Non-pigmented ciliary epithelial cell (primary cell): ENCODE measurements at places on chromosomes 7 and 10.
A peak's percentile ranks its signal among the peaks of the same experiment; 100 is the strongest.

GRCh38 chr7:49523870-49524269, 249.6 kb upstream of the VWC2 start:
- DNase-seq = no peak

- no peak for DNase-seq
Measured at GRCh38 chr10:182441-183201, 47.4 kb downstream of the ZMYND11 start.

- DNase-seq = no peak
Measured at GRCh38 chr7:30148951-30149459, 14.2 kb downstream of the MTURN start.

- no peak for DNase-seq
Measured at GRCh38 chr10:70462349-70462984, 16.1 kb upstream of the PALD1 start.

- DNase-seq = no peak
Measured at GRCh38 chr10:61682323-61682722, 19.6 kb downstream of the CABCOCO1 start.

- peak; percentile 3 for DNase-seq
Measured at GRCh38 chr10:78717200-78717599, 351.6 kb upstream of the ZMIZ1 start.

DNA sequence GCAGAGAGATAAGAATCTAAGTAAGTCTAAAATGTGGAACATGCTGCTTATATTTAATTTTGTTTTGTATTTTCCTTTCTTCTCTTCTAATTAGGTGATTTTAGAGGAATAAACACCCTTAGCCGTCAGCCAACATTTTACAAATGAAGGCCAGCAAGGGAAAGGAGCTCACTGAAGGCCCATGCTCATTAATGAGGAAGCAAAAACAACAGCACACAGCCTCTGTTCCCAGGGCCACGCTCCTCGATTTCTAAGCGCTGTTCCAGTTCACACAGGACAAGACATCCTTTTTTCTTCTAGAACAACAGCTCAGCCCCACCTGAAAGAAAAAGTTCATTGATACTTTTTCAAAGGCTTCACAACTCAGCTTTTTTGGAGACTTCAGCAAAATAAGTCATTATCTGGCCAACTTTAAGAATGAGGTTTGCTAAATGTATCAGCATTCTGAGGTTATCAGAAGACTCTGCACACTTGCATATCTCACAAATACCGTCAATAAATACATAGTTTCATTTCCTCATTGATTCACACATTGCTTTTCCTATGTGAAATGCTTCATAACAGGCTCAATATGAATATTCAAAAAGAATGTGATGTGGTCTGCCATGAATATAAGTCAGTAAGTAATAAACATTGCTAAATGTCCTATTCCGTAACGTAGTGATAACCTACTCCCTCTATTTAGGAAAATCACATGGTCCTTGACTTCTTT, 34.8 kb upstream of the SFMBT2 start:
- no peak for DNase-seq

GRCh38 chr10:96906864-96907263, 74.8 kb downstream of the LCOR start:
- DNase-seq = no peak

DNA sequence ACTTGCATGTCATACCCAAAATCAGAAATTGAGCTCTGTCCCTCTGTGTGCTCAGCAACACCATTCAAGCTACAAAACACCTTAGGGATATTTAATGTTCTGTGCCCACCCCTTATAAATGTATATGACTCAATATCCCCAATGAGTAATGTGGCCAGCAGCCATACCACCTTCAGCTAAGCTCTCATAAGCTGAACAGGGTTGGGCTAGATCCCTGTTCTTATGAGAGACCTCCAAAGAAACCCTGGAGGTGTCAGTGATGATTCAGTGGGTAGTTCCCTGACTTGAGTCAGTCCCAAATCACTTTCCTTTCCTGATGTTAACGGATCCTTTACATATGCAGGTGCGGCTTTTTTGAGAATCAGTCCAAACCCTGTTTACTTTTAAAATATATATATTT, 253.8 kb downstream of the CREB5 start:
- no peak for DNase-seq

- DNase-seq = peak; percentile 82
Measured at GRCh38 chr7:152313831-152314604, 121.8 kb downstream of the KMT2C start.

GRCh38 chr7:146074195-146074765, 42.3 kb upstream of the CNTNAP2 start:
- no peak for DNase-seq

GRCh38 chr10:34102237-34102673, 712.8 kb downstream of the PARD3 start:
- no peak for DNase-seq

GRCh38 chr7:44695756-44696155, 52.9 kb upstream of the ZMIZ2 start:
- DNase-seq = no peak

GRCh38 chr7:139559364-139560105, 36.0 kb downstream of the CLEC2L start:
- DNase-seq = no peak

DNA sequence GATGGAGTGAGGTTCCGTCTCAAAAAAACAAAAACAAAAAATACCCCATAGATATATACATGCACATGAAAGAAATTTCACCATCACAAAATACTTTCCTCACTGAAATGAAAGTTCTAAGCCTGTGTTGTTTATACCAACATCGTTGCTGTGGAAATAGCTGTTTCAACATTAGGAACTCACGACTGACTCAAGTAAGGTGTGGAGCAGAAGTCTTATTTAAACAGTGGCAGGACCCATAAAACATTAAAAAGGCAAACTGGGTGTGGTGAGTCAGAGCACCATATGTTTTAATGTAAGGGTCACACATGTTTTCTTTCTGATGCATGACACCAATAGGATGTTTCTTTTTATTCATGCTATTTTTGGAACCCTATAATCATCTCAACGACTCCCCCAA, 48.3 kb downstream of the BAIAP2L1 start:
- no peak for DNase-seq

DNA sequence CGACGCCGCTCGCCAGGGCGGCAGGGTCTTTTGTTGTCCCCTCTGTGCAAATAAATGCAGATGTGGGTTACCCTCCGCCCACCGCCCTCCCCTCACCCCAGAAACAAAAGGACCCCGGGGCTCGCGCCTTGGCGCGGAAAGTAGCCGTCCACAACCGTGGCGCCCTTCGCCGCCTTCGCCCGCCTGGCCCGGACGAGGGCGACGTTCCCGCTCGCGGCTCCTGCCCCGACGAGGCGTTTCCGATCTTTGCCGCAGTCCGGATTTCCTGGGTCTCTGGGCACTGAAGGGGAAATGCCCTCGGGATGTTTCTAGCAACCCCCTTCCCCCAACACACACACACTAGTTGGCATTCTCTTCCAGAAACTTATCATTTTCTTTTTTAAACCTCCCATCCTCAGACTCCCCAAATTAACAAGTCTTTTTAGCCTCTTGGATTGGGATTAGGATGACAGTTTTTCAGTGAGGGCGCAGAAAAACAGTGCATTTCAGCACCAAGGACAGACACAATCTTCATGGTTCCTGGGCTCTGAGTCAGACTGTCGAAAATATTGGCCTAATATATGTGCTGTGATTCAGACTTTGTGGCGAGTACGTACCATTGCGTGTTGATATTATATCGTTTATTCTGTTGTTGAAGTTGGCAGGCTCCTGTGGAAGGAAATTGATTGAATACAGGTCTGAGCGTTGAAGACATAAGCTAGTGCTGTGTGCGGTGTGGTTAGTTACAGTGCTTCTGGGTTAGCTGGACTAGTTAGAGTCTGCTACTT, 771 bp downstream of the PHYHIPL start:
- DNase-seq = peak; percentile 60

- no peak for DNase-seq
Measured at GRCh38 chr7:91069146-91069545, 195.1 kb upstream of the FZD1 start.

GRCh38 chr7:69939317-69939716, 341.0 kb downstream of the AUTS2 start:
- no peak for DNase-seq

GRCh38 chr10:44593952-44594351, 209.1 kb upstream of the CXCL12 start:
- DNase-seq = no peak

GRCh38 chr10:108639010-108639409, 1284.3 kb downstream of the XPNPEP1 start:
- DNase-seq = no peak

DNA sequence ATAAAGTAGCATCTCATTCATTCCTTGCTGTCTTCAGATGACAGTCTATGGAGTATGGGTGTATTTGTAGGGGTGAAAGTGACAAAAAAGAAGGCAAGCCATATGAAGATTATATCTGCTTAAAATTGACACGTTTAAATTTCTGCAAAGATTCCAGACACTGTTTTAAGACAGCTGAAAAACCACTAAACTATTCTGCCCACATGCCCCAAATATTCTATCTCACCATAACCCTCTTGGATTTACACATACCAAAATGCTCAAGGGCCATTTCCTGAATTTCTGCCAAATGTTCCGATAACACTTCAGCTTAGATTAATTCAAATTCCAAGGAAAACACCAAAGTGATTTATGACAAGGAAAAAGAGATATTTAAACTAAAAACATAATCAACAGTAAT, 99.9 kb upstream of the IL6 start:
- no peak for DNase-seq

DNA sequence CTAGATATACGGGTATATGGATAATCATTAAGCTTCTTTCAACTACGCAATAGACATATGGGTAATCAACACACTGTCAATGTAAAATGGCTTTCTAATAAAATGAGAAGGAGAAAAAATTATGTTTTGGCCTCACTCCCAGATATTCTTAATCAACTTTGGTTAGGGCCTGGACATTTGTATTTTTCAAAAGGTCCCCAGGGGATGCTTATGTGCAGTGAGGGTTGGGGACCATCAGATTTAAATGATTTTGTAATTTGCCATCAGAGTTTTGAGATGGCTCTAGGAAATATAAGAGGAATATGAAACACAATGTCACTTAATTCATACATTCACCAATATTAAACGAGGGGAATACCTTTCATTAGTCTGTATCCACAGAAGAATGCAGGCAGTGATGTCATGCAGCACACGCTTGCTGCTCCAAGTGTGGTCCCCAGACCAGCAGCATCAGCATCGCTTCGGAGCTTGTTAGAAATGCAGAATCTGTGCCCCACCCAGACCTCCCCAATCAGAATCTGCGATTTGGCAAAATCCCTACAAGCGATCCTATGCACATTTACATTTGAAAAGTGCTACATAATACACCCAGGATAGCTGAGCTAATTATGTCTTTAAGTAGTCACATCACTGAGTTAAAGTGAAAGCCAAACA, 75.1 kb downstream of the INHBA start:
- no peak for DNase-seq

DNA sequence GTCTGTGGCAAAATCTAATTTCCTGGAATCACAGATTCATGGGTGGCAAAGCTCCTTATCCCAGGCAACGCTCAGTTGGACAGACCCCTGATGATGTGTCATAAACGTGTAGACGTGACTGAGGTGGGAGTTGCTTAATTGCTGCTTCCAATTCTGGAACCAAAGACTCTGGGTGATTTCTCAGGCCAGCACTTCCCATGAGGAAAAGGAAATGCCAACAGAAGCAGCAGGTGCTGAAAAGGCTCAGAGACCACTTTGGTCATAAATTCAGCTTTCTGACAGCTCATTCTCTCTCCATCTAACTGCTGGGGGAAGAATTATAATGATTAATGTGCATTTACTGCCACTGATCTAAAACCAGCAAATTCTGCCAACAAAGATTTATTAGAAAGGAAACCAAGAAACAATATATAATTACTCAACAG, 88.7 kb downstream of the OSBPL3 start:
- no peak for DNase-seq

DNA sequence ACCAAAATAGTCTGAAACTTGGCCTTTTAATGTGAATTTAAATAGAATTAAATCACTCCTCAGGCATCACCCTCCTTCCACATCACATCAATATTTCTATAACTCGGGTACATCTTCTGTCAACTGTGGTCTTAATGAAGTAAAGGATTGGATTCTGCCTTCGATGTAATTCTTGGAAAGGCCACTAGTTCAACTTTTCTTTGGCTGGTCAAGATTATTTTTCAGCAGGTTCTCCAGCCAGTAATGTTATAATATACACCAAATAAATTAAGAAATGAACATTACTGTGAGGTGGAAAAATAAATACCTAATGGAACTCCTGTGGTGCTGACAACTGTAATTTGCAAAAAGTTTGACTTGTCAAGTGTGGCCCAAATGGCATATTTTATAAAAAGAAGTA, 9.7 kb upstream of the SLC16A9 start:
- DNase-seq = no peak

GRCh38 chr7:41054960-41055661, 647.8 kb downstream of the INHBA start:
- DNase-seq = no peak

- no peak for DNase-seq
Measured at GRCh38 chr7:24769851-24770250, 12.6 kb upstream of the GSDME start.

DNA sequence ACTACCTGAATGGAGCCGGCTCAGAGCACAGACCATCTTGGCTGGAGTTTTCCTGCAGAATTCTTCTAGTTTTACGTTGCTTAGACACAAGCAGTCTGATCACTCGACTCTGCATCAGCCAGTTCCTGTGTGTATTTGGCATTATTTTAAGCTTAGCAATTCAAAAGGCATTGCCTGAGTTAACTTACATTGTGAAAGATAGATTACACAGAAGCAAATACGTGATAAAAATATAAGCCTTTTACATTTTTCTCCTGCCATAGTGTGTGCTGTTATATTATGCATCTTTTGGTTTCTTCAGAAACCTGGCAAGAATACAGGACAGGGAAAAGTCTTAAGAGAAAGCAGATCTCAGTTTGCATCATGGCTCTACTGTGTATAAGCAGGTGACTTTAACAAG, 98.1 kb downstream of the LRRC4 start:
- no peak for DNase-seq

DNA sequence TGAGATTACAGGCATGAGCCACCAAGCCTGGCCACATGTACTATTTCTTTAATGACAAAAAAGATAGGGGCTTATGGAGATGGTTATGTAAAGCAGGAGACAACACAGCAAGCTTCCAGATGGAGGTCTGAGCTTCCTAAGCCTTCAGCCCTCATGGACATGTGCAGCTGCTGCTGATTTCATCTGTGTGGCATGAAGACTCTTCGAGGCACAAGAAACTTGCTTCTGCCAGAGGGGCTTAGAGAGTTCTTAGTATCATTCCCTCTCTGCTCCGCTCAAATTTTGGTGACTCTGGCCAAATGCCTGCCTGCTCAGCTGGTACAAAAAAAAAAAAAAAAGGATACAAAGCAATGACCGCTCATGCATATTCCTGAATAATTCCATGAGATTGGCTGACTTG, 552.5 kb downstream of the TYW1 start:
- no peak for DNase-seq

GRCh38 chr10:33939892-33940291, 605.4 kb upstream of the NRP1 start:
- no peak for DNase-seq

- no peak for DNase-seq
Measured at GRCh38 chr7:23490357-23491135, 20.3 kb upstream of the IGF2BP3 start.
